Effector memory CD8-positive, alpha-beta T cell (primary cell): ENCODE measurements at places on chromosomes 5 and 9.

DNA sequence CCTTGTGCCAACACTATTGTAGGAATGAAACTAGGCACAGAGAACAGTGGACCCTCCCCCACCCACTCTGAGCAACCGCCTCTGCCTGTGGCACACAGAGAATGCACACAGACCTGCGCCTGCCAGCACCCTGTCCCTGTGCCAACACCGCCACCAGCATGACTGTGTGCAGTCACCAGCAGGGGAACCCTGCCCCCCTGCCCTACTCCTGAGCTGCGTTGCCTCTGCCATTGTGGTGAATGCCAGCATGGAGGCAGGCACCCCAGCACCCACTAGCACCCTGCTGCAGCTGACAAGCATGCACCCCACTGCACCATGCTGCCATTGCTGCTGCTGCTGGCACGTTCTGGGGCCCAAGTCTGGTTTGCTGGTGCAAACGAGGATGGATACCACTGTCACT, 94.4 kb upstream of the PRLR start:
- DNase-seq, result no peak

DNA sequence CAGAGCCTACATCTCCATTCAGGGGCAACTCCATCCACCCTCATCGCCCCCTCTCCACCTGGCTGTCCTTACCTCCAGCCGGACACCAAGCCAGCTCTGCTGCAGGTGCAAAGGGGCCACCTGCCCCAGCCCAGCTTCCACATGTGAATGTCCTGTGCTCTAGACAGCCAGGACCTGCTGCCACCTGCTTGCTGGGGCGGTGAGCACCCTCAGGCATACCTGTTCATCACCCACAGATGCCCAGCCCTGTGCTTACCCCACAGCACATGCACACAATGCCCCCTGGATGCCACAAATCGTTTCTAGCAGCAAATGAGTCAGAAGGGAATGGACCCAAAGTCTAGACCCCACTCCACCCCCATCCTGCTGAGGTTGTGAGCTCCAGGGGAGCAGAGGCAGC, 13.3 kb upstream of the NKD2 start:
- DNase-seq, result no peak

GRCh38 chr5:142669477-142669876, 16.4 kb downstream of the FGF1 start:
- DNase-seq, result no peak

DNA sequence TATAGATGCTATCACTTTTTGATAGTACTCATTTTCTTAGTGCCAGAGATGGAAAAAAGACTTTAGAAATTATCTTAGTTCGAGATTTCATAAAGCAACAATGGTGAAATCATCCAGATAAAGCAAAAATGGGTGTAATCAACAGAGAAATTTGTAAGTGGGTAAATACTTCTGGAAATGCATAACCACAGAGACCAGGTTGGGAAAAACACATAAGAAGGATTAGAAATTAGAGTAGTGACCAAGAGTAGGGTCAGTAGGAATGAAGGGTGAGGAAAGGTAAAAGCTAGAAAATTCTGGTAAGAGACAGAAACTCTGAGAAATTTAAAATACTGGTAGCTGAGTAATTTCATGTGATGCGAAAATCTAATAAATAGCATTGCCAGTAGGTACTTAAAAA, 11.2 kb downstream of the EDIL3 start:
- no peak for DNase-seq

GRCh38 chr5:73484511-73484910, 13.7 kb upstream of the BTF3 start:
- no peak for DNase-seq

- no peak for DNase-seq
These were observed 7.5 kb upstream of the UBE2R2 start for GRCh38 chr9:33809506-33809905.

GRCh38 chr5:14406554-14406849, 175.1 kb upstream of the OTULINL start:
- no peak for DNase-seq

DNA sequence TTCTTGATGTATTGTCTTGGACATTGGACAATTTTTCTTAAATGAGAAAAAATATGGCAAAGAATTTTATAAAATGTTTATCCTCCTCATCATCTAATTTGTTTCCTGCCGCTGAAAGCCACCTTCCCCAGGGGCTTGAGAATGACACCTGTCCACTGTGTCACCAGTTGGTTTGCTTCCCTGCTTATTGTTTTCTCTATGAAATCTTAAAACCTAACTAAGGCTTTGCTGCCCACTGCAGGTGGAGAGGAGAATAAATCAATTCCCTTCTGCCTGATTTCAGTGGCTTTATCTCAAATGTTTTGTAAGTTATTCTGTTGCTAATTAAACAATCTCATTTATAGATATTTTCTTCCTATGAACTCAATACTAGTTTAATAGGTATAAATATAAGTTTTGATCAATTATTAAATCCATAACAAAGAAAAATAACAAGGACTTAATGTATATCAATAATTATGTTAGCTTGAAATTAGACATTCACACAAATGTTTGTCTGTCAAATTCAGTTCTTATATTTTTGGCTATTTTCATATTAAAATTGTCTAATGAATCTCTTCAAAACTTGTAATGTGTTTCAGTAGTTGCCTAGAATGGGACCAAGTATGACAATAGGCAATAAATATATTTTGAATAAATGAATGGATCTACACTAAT, 822.5 kb downstream of the PTPRD start:
- DNase-seq, result no peak

GRCh38 chr5:175478384-175479124, at the start of gene SFXN1:
Gene SFXN1, plus strand, starts transcription at chr5:175478560. Its CDS starts 13,544 bp downstream, at chr5:175492104.
- DNase-seq, result peak; percentile 69
